ENCODE measurements at places on chromosomes 5 and 9.

DNA sequence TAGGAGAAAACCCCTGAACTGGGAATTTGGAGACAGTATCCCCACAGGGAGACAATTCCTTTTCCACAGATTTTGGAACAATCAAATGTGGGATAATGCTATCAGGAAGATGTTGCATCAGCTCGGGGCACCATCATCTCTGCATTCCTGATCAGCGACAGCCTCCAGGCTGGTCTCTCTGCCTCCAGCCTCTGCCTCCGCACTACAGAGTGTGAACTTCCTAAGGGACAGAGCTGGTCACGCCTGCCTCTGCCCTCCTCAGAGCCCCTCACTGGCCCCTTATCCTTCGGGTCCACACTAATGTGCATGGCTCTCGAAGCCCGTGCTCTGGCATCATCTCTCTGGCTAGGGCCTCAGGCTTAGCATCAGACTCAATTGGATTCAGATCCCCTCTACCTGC, 8.6 kb downstream of the FOXI1 start:
- DNase-seq = no peak

- DNase-seq = no peak
Observed at GRCh38 chr5:93100976-93101375, 480.0 kb downstream of the NR2F1-AS1 start.

GRCh38 chr9:3939820-3940219, 360.0 kb downstream of the GLIS3 start:
- no peak for DNase-seq

DNA sequence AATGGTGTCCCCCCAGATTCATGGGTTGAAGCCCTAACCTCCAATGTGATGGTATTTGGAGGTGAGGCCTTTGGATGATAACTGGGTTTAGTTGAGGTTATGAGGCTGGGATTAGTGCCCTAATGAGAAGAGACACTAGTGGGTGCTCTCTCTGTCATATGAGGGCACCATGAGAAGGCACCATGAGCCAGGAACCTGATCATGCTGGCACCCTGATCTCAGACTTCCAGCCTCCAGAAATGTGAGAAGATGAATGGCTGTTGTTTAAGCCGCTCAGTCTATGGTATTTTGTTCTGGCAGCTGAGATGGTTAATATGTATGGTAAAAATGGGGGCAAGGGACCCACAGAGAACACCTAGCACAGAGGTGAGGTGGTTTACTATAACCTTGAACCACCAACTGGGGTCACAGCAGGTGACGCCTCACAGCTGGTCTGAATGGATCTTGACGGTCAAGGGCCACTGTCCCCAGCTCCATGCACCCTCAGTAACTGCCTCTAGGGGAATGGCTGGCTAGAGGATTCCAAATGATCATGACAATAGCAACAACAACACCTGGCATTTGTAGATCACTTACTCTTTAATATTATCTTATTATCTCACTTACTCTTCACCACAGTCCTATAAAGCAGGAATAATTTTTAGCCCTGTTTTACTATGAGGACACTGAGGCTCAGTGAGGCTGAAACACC, 57.1 kb downstream of the FOXI1 start:
- no peak for DNase-seq

GRCh38 chr9:134230092-134230941, 66.0 kb upstream of the RNU6ATAC start:
- no peak for DNase-seq

GRCh38 chr5:107011605-107012004, 659.1 kb downstream of the EFNA5 start:
- peak; percentile 15 for DNase-seq

DNA sequence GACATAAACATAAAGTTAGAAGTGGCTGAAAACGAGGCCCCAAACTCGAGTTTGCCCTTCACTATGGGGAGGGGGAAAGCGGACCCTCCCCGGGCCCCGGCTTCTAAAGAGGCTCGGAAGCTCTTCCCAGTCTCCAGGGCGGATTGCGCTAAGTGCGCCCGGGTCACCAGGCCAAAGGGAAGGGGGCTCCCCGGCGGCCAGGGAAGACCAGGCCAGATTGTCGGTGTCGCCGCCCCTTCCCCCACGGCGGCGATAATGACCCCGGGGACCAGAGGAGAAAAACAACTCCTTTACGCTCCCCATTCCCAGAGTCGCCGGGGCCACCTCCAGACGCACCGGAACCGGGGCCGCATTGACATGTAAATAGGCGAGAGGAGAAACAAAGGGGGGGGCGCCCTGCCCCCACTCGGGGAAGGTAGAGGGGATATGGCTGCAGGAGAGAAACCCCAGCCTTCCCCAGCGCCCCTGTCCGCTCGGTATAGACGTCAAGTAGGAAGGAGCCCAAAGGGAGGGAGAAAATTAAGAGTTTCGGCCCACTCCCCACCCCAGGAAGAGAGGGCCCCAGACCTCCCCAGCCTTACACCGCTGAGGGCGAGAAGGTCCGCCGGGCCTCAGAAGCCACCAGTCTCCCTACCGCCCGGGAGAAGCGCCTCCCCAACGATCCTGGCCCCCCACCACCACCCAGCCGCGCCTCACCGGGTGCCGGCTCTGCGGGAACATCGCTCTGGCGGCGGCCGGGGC, 1.7 kb downstream of the TLE1 start:
- DNase-seq = no peak

DNA sequence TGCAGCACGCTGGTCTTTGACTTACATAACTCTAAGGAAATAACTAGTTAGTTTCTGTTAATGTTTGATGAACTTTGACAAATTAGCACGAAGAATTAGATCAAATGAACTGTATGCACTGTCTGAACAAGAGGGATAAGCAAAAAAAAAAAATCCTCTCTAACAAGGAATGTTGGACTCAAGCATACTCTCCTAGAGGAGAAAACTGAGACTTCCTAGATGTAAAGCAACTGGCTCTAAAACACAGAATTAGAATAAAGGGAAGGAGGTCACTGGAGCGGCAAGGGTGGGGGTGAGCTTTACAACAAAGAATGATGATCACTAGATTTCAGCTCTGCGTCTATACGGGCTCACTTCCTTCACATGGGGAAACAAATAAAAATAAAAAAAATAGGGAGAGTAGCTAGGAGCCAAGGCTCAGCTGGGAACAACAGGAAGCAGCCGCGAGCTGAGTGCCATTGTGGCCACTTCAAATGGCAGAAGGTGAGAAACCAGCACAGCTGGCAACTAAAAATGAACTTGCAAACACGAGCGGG, 48.7 kb upstream of the CEMIP2 start:
- DNase-seq = no peak

- DNase-seq = no peak
Observed at GRCh38 chr9:73872701-73873100, 624.4 kb upstream of the RORB start.

DNA sequence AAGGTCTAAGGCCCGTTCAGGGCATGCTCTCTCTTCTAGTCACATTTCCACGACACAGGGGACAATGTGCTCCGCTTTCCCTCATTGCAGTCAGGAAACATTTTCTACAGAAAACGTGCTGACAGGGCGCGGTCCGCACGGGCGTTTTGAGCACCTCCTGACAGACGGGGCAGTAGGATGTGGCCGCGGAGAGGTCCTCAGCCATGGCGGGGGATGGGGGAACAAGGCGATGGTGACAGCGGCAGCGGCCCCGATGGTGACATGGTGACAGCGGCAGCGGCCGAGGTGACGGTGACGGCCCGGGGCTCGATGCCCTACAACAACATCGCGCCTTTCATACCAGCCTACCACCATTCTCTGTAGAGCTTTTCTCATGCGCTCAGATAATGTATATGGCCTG, 4.1 kb downstream of the PLPP1 start:
- no peak for DNase-seq

GRCh38 chr5:53545744-53546143, 14.7 kb upstream of the NDUFS4 start:
- DNase-seq = no peak

DNA sequence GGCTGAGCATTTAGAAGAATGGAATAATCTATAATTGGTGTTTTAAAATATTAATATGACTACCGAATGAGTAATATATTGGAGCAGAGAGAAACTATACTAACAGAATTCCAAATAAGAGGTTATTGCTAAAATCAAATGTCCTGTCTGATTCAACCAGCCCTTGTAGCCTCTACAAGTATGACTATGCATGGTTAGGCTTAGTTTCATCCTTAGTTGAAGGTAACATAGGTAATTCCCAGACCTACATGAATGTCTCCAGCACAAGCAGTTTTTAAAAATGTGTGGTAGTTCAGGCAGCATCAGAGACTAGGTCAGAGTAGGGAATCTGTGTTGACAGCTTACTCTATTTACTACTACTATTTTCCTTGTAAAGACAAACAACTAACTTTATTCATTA, 51.7 kb upstream of the SLC27A6 start:
- no peak for DNase-seq
